CD4-positive, alpha-beta T cell treated with Interleukin-15 for 4 hours (primary cell): ENCODE measurements at places on chromosomes 16 and 17.

- no peak for DNase-seq
Measured at GRCh38 chr17:5220074-5220473, 14.6 kb downstream of the SCIMP start.

DNA sequence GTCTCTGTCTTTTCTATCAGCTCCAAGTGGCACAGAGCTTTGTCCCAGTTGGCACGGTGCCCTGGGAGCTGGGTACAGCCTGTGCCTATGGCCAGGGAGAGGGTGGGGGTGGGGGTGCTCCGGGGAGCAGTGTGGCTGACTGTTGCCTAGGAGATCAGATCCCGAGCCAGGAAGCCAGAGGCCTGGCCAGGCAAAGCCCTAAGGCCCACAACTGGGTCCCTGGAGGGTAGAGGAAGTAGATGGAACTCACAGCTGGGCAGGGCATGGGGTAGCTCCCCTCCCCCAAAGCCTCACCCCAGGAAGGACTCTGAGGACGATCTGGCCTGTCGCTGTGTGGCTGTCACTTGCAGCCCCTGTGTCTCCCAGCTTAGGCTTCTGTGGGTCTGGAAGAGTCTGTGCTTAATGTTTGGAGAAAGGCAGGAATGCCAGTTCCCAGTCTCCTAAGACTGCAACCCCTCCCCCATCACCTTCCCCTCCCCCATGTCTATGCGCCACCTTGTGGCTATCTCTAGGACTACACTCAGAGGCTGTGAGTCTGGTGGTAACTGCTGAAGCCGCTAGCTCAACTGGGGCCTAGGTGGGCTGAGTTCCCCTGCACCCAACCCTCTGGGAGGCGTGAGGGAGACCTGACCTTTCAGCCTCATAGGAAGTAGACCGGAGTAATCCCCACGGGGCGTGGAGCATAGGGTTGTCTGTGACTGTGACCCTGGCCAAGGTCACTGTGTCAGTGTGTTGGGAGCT, 12.6 kb downstream of the THRA start:
- DNase-seq: peak; percentile 78

GRCh38 chr16:55543472-55543871, 23.0 kb upstream of the CAPNS2 start:
- DNase-seq: no peak

- DNase-seq: no peak
Measured at GRCh38 chr17:73757420-73757819, 113.2 kb upstream of the SDK2 start.
